ENCODE measurements at places on chromosomes 4 and X. TPM values are rescaled to one million over a fixed set of nuclear protein-coding genes. Genes with fewer than 3 reads are reported as not detected.

DNA sequence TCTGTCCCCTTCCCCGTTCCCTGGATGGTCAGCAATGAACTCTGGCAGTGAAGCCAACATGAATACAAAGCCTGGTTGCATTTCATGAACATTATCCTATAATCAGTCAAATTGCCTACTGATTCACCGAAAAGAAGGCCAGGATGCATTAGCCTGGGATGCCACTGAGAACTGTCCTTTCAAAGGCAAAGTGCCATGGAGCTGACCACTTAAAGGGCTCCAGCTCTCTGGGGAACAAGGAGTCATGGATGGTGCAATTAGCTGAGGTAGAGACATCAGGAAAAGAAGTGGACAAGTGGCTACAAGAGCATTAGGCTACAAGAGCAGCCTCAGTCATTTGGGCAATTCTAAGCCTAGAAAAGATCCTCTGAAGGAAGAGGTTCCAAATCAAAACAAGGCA is 69.0 kb downstream of the PARM1 start:
- H3K27me3 ChIP-seq = no peaks in the 10 kb centered on the region
- H3K36me3 ChIP-seq = no peaks in the 10 kb centered on the region
- peaks cover 6% of the 10 kb centered on the region for H3K4me1 ChIP-seq
- no peak overlapping the region for H3K27ac ChIP-seq
- no peak for DNase-seq
- no peak overlapping the region for H3K4me3 ChIP-seq

TENT5D gene
- total RNA-seq = not detected

FAM47E gene
- total RNA-seq = 8.3 TPM

DNA sequence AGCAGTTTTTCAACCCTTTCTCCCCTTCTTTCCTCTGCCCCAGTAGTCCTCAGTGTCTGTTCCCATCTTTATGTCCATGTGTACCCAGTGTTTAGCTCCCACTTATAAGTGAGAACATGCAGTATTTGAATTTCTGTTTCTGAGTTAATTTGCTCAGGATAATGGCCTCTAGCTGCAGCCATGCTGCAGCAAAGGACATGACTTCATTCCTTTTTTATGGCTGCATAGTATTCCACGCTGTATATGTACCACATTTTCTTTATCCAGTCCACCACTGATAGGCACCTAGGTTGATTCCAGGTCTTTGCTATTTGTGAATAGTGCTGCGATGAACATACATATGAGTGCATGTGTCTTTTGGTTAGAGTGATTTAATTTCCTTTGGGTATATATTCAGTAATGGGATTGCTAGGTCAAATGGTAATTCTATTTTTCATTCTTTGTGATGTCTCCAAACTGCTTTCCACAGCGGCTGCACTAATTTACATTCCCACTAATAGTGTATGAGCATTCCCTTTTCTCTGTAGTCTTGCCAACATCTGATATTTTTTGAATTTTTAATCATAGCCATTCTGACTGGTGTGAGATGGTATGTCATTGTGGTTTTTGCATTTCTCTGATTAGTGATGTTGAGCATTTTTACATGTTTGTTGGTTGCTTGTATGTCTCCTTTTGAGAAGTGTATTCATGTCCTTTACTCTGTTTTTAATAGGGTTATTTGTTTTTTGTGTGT is 54.6 kb upstream of the ANK2 start:
- no peak overlapping the region for H3K27ac ChIP-seq
- H3K27me3 ChIP-seq = no peaks in the 10 kb centered on the region
- H3K4me1 ChIP-seq = no peaks in the 10 kb centered on the region
- no peak overlapping the region for H3K4me3 ChIP-seq
- H3K36me3 ChIP-seq = no peaks in the 10 kb centered on the region

ADH1A gene
- 1.3 TPM for total RNA-seq
